ENCODE measurements at places on chromosomes 3 and 15.

DNA sequence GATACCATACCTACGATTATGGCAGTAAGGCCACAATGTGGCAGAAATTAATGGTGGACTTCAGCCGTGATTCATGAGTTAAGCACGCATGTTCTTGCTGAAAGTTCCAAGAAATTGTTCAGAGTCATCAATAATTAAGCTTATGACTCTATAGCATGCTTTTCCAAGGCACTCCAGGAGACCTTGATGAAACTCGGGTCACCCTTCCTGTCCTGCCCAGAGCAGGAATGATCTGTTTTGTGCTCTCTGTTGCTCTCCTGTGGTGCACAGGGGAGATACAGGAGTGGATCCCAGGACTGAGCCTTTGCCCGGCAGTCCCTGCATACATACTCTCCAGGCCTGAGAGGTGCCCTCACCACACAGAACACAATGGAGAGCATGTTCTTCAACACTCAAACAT is 141.6 kb upstream of the SLC2A2 start:
- no peak for DNase-seq

DNA sequence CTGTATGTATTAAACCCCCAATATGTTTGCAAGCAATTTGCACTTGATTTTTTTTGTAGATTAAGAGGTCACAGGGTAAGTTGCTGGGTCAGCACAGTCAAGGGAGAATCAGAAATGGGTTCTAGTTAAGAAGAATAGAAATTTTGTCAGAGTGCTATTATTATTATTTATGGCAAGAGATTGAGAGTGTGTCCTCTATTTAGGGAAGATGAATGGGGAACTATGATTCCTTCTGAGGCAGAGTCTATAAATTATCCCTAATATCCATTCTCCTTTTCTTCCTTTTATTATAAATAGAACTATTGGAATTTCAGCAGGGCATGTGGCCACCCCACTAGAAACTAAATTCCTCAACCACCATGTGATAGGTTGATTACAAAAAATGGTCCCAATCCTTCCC is 209.9 kb upstream of the UBE2E1 start:
- no peak for DNase-seq

DNA sequence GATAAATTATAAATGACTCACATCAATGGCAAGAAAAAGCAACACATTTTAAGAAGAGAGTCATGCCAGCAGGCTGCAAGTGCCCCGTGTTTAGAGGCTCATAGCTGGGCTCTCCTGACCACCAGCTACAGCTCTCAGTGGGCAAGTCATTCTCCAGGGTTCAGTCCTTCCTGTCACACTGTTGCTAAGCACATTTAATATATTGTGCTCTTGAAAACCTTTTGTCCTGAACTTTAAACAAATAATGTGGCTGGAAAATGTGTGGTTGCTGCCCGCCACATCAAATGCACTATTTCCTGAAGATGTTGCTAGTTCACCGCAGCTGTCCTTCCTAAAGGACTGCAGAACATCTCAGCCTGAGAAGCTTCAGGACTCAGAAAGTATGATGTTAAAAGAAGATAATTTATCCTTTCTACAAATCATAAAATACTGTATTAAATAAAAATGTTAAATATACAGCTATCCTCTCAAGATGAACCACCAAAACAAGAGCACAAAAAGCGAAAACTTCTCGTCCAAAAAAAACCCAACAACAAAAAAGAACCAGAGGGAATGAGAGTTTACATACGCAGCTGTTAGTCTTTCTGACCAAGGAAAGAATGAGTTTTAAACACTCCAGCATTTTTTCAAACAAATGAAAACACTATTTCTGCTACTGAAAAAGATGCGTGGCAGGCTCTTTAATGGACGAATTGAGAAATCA is 951 bp downstream of the TARS3 start:
- no peak for DNase-seq

DNA sequence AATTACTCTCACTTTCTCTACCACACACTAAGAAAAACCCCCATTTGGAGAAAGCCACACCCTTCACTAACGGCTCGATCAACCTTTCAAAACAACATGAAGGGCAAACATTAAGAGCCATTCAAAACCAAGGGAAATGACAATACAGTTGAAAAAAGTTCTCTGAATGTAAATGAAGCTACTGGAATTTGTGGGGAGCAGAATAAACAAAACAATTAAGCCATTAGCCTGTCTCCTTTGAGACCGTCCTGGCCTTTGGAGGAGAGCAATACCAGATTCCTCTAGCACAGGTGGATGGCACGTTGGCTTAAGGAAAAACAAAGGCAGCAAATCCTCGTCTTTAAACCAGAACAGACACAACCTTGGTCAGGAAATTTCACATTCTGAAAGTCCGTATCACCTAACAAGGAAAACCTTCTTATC is 18.7 kb downstream of the MYO1E start:
- no peak for DNase-seq

DNA sequence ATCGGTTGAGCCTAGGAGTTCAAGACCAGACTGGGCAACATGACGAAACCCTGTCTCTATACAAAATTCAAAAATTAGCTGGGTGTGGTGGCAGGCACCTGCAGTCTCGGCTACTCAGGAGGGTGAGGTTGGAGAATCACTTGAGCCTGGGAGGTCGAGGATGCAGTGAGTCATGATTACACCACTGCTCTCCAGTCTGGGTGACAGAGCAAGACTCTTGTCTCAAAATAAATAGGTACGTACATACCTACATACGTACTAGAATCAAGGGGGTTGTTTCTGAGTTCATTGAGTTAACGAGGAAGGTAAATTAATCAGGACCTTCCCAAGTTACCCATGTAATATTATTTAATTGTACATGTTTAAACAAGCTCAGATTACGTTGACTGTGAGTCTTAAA is 97.5 kb downstream of the CHL1 start:
- DNase-seq = no peak

DNA sequence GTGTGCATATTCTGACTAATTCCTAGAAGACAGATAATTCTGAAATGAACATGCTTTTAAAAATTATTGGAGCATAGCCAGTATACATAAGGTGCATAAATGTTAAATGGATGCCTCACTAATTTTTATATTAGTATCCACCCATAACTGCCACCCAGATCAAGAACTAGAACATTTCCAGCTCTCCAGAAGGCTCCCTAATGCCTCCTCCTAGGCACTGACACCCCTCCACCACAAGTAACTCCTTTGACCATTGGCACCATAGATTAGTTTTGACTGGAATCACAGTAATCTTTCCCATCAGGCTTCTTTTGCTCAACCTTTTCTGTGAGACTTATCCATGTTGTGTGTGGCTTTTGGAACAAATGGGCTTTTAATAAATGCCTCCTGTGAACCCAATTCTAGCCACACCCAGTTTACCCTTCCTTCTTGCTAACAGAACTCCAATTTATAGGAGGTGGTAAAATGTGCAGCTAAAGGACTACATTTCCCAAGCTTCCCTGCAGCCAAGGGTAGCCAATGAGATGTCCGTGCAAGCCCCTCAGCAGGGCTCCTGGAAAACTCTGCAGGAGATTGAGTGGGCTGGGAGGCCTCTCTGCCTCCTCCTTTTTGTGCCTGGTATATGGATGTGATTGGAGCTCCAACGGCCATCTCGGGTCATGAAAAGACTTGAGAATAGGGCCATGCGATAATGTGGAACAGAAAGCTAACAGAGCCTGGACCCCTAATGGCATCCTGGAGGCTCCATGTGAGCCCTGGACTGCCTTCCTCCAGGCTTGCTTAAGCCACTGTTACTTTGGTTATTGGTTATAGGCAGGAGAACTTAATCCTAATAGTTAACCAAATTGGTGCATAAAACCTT is 322.6 kb upstream of the TLE3 start:
- no peak for DNase-seq

DNA sequence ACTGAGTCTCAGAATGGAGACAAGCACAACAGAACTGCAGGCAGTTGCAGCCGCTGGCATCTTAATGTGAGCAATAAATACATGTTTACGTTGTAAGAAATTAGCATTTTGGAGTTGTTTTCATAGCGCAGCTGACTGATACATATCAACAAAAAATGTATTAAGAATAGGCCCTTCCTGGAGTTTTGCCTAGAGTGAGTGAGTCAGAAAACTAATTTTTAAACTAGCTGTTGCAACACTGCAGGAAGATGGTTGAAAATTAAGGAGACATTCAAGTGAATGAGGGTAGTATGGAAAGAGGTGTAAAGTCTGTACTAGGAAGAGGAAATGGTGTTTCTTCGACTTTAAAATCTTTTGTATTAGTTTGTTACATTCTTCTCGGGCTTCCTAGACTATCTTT is 39.6 kb upstream of the TIMP4 start:
- peak; percentile 60 for DNase-seq

DNA sequence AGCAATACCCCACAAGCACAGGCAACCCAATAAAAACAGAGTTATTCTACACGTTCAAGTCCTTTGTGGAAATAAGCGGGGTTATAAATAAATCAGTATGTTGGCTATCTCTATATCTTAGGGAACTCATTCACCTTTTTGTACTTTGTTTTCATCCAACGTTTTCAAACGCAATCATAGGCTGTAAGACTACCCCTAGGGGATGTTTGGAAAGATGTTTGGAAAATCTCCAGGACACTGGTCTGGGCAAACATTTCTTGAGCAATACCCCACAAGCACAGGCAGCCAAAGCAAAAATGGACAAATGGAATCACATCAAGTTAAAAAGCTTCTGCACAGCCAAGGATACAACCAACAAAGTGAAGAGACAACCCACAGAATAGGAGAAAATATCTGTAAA is 70.1 kb downstream of the CLDN11 start:
- DNase-seq = peak; percentile 87

GRCh38 chr15:29867241-29868000 is 45.2 kb upstream of the TJP1 start:
- DNase-seq = no peak

GRCh38 chr15:25327686-25328085 is 111.1 kb downstream of the UBE3A start:
- no peak for DNase-seq

- no peak for DNase-seq
Measured at GRCh38 chr3:41521010-41521655, 321.8 kb downstream of the CTNNB1 start.

GRCh38 chr15:39684233-39684632 is 98.4 kb downstream of the FSIP1 start:
- no peak for DNase-seq

GRCh38 chr15:73918784-73919183 is 7.5 kb upstream of the LOXL1 start:
- no peak for DNase-seq

- DNase-seq = no peak
Measured at GRCh38 chr3:6867269-6867668, 6.4 kb downstream of the GRM7 start.

DNA sequence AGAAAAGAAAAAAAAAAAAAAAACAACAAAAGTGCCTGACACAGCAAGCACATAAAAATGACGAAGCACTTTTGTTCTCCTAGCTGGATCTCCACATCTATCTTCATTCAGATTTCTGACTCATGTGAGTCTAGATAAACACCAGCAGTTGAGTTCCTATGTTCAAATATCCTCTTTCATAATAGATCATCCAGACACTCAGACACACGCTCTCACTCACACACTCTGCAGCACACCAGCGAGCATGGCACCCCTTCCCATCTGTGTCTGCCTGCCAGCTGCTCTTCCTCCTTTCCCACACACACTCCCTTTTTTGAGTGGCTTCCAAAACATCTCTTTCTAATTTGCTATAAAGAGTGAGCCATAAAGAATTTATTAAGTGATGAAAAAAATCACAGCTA is 19.8 kb upstream of the CELF6 start:
- peak; percentile 96 for DNase-seq

DNA sequence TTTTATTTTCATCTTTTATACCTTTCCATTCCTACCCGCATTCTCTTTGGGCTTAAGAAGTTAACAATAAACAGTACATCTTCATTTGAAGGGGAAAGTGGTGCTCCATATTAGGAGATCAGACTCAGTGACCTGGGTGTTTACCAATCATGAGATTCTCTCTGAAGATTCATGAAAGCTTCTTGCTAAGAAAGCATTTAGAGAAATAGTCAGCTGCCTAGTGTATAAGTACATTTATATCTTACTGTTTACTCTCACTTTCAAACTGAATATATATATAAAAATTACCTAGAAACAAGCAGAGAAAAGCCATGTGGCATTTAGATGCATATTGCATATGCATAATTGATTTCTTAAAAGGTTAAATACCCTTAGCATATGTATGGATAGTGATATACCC is 100.5 kb downstream of the KCNH8 start:
- no peak for DNase-seq

All from fibroblast of the conjunctiva (primary cell).